RPMI7951 (cell line): ENCODE measurements at places on chromosomes 2 and 18. TPM values are rescaled to one million over a fixed set of nuclear protein-coding genes. Genes with fewer than 3 reads are reported as not detected.

CNDP1 gene
- total RNA-seq: not detected in 2 replicates

SPATA3 gene
- not detected in 2 replicates for total RNA-seq

SCYGR6 gene
- not detected in 2 replicates for total RNA-seq

GRCh38 chr2:106189764-106190468 lies 4.2 kb downstream of the UXS1 start:
- DNase-seq: peak; percentile 12

GRCh38 chr18:11986061-11986460 lies 4.8 kb downstream of the IMPA2 start:
- no peak for DNase-seq

DNA sequence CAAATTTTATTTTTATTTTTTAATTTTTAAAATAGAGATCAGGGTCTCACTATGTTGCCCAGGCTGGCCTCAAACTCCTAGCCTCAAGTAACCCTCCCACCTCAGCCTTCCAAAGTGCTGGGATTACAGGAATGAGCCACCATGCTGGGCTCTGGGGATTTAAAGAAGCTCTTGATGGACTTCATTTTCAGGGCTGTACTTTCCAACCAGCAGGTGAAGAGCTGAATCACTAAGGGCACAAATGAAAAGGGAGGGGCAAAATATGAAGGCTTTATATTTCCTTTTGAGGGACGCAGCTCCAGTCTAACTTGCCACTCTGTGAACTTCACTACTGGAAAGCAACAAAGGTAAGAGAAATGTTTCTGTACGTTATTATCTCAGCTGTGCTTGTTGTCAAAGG lies at the start of gene SERPINB11:
SERPINB11 (plus strand) TSS at position 301 of the 400 bp plus-strand sequence. CDS start 7,234 bp downstream, outside the sequence.
- no peak for DNase-seq

- DNase-seq: no peak
These were observed 11.7 kb upstream of the EDAR start for GRCh38 chr2:109000738-109001137.

DNA sequence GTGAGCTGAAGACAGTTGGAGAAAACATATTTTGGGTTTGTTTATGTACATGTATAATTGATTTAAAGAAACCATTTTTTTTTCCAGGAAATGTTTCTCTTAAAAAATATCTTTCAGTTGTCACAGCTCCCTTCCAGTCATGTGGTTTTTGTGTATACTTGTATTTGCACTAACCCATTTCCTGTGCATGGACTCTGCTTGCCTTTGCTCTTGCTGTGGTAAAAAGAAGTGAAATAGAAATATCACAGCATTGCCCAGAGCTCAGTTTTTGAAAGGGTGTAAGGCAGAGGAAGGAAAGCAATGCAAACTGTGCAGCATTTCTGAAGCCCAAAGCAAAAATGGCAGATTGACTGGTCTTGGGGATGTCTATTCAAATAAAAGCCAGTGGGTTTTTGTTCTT lies 10.4 kb upstream of the DOCK10 start:
- no peak for DNase-seq

DNA sequence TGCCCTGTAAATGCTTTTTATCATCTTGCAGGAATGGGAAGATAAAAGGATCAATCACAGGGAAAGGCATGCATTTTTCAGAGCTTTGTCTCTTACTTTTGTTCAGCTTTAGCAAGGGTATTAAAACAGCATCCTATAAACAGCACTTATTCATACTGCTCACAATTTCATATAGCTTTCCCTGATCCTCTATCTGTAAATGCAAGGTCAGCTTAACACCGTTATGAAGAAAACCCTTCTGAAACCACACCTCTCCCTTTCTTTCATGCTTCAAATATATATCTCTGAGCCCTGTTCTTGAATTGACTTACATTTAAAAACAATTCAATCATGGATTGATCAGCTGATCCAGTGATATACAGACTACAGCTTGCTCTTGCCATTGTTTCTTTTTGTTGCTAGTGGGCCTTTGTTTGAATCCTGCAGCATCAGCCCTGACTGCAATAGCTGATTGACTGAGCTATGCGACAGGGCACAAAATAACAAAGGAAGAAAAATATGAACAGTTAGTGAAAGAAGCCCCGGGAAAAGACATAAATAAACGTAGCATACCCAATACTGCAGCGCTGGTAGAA lies 795.5 kb upstream of the CDH2 start:
- no peak for DNase-seq

DRC1 gene
- total RNA-seq: 0.24 TPM in 1 of 2 replicates, not detected in the other

GRCh38 chr18:37438417-37439180 lies 127.0 kb downstream of the CELF4 start:
- no peak for DNase-seq

- no peak for DNase-seq
These were observed 589.6 kb upstream of the KLHL29 start for GRCh38 chr2:22795287-22795866.
